ENCODE measurements at places on chromosomes 5 and 9. TPM values are rescaled to one million over a fixed set of nuclear protein-coding genes. Genes with fewer than 3 reads are reported as not detected.

The RFESD gene
- total RNA-seq: 4.5 TPM

GRCh38 chr5:170154744-170155143 is 49.0 kb downstream of the FOXI1 start:
- no peak for DNase-seq
- H3K4me1 ChIP-seq: peaks cover 28% of the 10 kb centered on the region
- no peaks in the 10 kb centered on the region for H3K36me3 ChIP-seq
- no peak overlapping the region for H3K4me3 ChIP-seq

DNA sequence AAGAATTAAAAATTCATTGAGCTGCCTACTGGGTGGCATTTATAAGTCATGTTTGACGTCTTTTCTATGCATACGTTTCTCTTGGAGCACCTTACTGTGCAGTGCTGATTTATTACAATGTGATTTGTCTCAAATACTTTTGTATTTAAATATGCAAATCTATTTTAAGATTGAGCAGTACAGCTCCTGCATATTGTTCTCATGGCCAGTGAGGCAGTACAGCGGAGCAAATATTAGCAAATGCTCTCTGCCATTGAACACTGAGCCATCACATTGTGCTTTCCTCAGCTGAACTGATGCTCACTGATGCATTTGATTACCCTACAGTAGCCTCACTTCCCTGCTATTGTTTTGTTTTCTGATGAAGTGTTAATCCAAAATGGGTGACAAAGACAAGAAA is 149.6 kb downstream of the HTR1A start:
- DNase-seq: no peak
- H3K4me3 ChIP-seq: no peak overlapping the region
- H3K27ac ChIP-seq: no peak overlapping the region
- peaks cover 17% of the 10 kb centered on the region for H3K36me3 ChIP-seq
- H3K4me1 ChIP-seq: no peaks in the 10 kb centered on the region
- H3K27me3 ChIP-seq: peaks cover 4% of the 10 kb centered on the region

DNA sequence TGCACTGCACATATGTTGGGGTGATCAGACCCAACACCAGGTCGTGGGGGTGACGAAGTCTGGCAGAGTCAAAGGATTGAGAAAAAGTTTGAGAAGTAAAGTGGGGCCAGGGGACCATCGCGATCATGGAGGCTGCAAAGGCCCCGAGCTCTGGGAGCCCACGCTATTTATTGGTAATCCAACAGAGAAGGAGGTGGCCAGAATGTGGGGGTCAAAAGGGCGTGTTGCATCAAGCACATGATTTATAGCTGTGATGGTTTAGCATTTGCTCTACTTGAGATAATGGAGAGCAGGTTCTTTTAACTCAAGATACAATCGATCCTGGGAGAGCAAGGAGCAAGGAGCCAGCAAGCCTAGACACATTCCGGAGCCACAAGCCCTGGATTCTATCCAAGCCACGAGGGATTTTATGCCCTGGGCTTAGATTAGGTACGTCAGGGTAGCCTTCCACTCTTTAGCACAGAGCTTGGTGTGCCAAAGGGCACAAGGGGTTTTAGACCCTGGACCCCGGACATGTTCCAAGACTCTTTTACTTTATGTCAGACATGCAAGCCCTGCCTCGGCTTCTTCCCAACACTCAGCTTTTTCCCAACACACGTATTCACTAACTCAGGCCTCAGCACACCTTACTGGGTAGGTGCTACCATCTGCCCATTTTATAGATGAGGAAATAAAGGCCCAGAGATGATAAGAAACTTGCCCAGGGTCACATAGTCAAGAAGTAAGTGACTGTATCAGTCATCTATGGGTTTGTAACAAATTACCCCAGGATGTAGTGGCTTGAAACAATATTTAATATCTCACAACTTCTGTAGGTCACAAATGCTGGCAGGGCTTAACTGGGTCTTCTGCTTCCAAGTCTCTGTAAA is 39.5 kb downstream of the NSUN2 start:
- H3K27me3 ChIP-seq: no peaks in the 10 kb centered on the region
- DNase-seq: no peak
- no peak overlapping the region for H3K27ac ChIP-seq
- no peak overlapping the region for H3K4me3 ChIP-seq
- peaks cover 14% of the 10 kb centered on the region for H3K36me3 ChIP-seq

DNA sequence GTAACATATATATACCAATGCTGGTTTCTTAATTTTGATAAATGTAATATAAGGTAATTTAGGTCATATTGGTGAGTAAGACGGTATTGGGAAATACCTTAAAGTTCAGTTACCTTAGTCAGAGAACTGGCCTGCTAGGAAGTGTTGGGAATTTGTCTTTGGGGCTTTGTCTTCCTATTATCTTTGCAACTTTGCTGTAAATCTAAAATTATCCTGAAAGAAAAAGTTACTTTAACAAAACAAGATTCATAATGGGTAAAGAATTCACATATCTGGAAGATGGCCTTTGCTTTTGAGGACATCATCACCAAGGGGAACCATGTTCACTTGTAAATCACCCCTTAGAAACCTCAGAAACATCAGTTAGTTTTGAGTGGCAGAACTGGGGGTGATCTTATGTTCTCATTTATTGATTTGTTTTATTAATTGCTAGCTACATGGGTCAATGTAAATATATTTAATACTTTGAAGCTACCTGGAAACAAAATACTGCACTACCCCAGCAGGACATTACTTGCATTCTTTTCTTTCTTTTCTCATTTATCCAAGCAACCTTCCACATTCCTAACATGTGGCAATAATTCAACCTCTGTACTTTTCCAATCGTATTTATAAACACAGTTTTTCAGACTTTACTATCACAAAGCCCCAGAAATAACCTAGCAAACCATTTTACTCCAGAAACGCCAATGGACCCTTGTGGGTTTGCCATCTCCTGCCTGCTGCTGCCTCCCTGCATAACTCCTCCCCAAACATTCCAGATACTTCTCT is 41.4 kb downstream of the GLIS3 start:
- H3K27me3 ChIP-seq: no peaks in the 10 kb centered on the region
- no peak overlapping the region for H3K4me3 ChIP-seq
- DNase-seq: no peak
- no peak overlapping the region for H3K27ac ChIP-seq
- H3K4me1 ChIP-seq: peaks cover 9% of the 10 kb centered on the region

DNA sequence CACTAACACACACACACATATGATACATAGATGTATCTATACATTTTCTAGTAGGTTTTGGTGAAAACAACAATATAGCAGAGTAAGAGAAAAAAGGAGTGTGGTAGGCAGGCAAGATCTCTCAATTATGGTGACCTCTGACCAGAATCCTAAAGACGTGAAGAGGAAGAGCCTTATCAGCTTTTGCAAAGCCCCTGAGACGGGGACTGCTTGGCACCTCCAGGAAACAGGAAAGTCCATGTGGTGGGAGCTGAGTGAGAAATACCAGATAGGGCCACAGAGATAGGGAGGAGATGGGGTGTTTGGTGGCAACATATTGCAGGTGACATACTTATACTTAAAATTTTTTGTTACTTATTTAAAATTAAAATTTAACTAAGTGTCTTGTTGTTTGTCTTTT is 39.9 kb upstream of the CTXN3 start:
- DNase-seq: no peak
- no peaks in the 10 kb centered on the region for H3K27me3 ChIP-seq
- H3K4me1 ChIP-seq: peaks cover 9% of the 10 kb centered on the region

The SLC25A2 gene
- 0.24 TPM for total RNA-seq

Data from WTC11 (cell line).